ENCODE measurements at places on chromosomes 7 and 10.

- no peak for DNase-seq
Measured at GRCh38 chr10:84177541-84178141, 4.0 kb downstream of the GPR15LG start.

DNA sequence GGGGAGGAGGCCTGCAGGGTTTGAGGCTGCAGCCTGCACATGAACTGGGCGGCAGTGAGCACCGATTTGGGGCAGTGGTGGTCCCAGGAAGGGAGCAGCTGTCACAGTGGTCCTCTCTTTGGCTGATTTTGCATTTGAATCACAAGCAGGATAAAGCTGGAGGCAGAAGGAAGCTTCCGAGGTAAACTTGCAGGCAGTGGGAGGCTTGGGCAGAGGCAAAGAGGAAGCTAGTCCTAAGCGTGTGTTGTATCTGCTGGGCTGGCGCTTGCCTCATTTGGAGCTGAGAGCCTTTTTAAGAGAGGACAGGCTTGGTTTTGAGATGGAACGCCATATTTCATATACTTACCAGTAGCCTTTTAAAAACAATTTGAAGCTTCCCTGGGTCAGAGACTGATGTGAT, 177.2 kb upstream of the PODXL start:
- DNase-seq, result no peak

DNA sequence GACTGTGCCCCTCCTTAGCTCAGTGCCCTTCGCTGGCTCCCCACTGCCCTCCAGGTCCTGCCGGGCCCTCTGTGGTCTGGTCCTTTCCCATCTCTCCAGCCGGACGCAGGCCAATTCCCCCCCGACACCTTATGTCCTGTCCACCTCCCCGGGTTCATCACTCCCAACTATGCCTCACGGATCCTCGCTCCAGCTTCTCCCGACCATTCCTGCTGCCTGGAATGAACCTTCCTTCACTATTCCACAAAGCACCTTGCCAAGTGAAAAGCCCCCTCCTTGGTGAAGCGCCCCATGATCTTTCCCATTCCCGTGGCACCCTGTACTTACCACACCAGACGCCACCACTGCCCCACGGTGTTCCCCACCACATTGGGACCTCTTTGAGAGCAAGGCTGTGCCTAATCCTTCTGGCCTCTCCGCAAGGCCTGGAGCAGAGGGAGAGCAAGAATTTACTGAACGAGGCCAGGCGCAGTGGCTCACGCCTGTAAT, 47.2 kb downstream of the TMEM270 start:
- DNase-seq, result no peak

DNA sequence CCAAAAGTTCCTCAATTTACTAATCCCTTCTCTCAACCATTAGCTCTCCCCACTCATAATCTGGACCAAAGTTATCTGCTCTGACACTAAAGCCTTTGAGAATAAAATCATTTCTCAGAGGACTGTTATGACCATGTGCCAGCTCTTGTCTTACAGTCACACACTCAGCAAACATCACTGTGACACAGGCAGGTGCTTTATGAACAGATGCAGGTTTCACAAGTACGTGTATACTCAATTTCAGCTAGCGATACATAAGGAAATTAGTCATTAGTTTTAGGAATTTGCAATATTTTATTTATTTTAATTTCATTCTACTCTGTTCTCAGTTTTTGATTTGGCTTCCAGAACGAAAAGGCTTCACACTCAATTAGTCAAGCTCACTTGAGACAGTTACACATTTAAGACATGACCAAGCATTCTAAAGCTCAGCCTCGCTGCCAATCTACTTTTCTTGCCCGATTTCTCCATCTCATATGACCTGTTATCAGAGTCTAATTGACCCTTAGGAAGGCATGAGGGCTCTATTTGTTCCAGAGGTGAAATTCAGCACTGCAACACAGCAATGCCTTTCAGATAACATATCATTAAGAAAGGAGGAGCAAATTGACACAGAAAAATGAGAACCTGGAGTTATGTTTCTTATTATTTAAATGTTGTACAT, 76.8 kb downstream of the TFEC start:
- DNase-seq, result no peak

DNA sequence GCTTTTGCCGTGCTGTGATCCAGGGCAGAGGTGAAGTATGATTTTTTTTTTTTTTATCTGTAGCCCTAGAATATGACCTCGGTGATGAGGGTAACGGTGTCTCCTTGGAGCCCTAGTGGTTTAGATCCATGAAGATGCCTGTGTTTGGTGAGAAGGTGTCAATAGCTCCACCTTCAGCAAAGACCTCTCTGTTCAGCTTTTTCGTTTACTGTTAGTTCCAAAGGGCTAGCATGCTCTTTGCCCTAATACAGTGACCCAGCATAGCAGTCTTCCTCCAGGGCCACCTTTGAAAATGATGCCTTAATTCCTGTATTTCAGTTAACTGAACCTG, 746 bp upstream of the MRPS16 start:
- peak; percentile 38 for DNase-seq

- no peak for DNase-seq
Measured at GRCh38 chr7:34904987-34905386, 132.3 kb downstream of the DPY19L1 start.

DNA sequence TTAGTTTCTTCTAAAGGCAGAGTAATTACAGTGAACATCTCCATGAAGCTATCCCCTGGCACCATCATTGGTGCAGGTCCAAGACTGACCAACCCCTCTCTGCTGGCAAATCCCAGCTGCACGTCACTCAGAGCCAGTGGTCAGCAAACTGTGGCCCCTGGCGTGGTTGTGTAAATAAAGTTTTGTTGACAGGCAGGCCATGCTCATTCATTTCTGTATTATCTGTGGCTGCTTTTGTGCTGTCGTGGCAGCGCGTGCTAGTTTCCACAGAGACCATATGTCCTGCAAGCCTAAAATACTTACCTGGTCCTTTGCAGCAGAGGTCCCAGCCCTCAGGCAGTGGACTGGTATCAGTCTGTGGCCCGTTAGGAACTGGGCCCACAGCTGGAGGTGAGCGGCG, 117.6 kb upstream of the NPS start:
- DNase-seq, result no peak

All from kidney tubule cell (primary cell).